ENCODE measurements at places on chromosomes 7 and 10.
A peak's percentile ranks its signal among the peaks of the same experiment; 100 is the strongest.

DNA sequence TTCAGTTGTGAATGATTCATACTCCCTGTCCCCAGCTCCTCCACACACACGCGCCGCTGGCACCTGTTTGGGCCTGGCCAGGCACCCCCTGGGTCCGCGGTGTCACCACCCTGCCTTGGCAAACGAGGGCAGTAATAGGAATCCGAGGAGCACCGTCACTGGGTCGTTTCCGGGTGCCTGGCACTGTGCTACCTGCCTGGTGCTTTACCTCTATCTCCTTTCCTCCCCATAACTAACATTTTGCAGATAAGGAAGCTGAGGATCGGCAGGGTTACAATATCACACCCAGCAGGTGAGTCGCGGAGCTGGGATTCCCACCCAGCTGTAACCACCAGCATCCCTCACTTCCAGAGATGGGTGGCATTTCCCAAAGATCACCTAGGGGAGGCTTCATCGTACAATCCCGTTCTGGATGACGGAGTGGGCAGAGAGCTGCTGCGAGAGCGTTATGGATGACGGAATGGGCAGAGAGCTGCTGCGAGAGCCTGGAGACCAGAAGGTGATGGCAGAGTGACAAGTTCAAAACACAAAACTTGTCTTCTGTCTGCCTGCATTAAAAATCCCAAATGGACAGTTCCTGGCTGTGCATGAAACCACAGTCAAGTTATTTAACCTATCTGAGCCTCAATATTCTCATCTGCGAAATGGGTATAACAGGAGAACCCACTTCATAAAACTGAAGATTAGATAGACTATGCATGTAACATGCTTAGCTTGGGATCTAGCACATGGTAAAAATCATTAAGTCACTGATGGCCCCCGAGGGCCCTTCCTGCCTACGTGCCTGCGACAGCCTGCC lies 1.1 kb upstream of the HSPA12A start:
- DNase-seq, result no peak

DNA sequence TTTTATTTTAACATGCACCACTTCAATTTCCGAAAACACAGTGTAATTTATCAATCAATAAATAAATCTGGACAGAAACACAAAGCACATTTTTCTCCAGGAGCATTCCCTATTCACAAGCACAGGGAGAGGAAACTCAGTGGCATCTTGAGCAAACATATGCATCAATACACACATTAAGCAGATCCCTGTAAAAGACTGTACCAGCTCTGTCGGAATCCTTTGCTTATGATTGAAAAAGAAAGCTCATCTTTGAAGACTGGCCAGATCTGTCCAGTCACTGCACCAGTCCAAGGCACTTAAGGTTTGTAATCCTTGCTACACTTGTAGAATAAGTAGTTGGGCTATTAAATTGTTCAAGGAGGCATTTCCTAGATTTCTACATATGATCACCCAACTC lies 343.9 kb downstream of the BMPER start:
- DNase-seq, result no peak

GRCh38 chr10:110972231-110973134 lies 53.1 kb downstream of the SHOC2 start:
- no peak for DNase-seq

DNA sequence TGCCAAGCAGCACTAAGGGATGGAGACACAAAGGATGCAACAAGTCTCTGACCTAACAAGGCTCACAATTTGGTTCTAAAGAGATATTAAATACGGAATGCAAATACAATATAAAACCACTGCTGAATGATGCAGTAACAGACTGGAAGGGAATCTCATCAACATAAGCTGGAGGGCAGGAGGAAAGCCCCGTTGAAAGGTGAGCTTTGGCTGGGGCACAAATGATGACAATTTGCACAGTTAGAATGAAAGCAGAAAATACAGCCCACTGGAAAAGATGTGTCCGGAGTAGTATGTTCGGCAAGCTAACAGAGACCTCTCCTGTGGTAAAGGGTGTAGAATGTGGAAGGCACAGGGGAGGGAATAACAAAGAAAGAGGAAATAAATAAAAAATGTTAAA lies 26.1 kb downstream of the PAXIP1 start:
- no peak for DNase-seq

GRCh38 chr7:75938921-75939320 lies 24.0 kb downstream of the POR start:
- no peak for DNase-seq

GRCh38 chr10:117509573-117509972 lies 33.0 kb upstream of the EMX2 start:
- DNase-seq, result no peak

- DNase-seq, result no peak
These were observed 43.3 kb upstream of the MTURN start for GRCh38 chr7:30091491-30091912.

DNA sequence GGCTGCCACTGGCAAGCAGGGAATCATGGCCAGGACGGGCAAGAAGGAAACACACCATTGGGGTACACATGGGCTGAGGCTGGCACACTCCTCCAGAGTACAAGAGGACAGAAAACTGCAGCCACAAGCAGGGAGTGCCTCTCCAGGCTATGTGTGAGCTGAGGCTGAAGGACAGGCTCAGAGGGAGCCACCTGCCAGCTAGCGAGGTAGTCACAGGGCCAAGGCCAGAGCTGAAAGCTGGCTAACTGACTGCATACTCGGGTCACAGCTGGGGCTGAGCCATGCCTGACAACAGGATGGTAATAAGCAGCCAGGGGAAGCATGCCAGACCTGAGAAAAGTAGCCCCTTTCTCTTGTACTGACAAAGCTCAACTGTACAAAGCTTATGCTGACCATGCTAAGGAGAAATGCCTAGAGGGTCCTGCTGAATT lies 52.0 kb downstream of the KIF5B start:
- peak; percentile 2 for DNase-seq

GRCh38 chr7:114466917-114467316 lies 52.3 kb downstream of the FOXP2 start:
- no peak for DNase-seq

DNA sequence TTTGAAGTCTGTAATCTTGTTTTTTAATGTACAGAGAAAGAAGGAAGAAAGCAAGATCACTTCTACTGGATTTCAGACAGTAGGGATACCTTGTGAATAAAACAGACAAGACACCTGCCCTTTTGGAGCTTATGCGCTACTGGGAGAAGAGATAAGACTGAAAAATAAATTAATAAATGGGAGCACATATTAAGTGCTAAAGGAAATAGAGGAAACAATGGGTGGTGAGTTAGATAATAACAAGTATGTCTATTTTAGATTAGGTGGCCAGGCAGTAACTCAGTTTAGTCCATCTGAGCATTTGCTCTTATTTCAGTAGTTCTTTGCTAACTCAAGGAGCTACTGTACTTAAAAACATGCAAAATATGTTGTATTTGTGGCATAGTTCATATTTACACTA lies 15.9 kb downstream of the MIOS start:
- no peak for DNase-seq
